ENCODE measurements at places on chromosomes 11 and 22.
A peak's percentile ranks its signal among the peaks of the same experiment; 100 is the strongest.

- no peak for DNase-seq
These were observed 9.8 kb downstream of the TRAF6 start for GRCh38 chr11:36500315-36500721.

- DNase-seq = peak; percentile 64
These were observed 46.1 kb upstream of the SCUBE2 start for GRCh38 chr11:9137293-9138132.

GRCh38 chr11:17020831-17021230 lies 6.6 kb upstream of the PLEKHA7 start:
- DNase-seq = no peak

DNA sequence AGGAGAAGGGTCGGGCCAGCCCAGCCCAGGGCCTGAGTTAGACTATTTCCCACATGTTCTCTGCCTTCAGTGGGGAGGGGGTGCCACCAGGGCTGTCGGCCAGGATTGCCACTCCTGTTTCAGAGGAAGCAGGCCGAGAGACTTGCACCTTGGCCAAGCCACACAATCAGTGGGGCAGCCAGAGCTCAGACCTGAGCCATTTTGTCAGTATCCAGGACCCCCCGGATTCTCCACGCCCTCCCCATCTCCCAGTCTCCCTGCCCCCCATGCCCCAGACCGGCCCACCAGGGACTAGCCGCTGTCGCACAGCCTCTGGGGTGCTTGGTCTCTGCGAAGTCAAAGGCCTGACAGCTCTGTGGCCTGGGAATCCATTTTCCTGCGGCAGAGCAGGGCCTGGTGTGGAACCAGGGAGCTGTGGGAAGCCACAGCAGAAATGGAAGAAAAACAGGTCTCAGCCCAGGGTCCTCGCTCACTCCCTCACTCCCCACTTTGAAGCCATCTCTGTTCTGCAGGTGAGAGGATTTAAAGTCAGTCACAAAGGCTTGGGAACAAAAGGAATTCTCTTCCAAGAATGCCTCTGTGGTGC lies 25.5 kb upstream of the MGAT3 start:
- no peak for DNase-seq

DNA sequence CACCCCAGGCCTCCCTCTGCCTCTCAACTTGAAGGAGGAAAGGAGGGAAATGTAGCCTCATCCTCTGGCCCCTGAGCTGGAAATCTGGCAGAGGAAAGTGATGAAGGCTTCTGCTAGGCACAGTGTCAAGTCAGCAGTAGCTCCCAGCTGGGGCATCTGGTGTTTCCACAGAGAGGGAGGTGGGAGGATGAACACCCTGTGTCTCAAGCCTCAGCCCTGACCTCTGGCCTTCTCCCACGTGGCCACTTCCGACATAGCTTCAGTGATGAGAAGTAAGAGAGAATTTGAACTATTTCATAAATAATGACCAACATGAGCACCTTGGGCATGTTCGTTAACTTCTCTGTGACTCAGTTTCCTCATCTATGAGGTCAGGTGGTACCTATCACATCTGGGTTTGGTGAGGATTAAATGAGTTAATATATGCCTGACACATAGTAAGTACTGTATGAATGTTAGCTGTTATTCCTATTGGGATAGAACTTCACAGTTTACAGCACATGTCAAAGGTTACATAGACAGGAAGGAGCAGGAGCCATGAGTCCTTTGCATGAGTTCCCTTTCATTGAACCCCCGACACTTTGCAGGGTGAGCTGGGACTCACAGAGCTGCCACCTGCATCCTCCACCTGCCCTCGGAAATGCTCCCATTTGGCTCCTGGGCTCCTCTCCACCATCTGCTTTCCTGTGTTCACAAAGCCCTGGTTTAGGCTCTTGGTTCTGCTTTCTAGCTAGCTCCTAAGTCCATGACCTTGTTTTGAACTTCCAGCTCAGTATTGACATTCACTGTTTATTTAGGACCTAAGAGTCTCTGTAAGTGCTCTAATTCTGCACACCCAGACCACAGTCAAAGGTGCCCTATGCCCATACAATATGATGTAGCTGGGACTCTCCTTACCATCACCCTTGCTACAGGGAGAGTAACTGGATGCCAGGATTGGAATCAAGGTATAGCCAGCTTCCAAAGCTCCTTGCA lies 61.7 kb downstream of the CSNK2A3 start:
- no peak for DNase-seq

DNA sequence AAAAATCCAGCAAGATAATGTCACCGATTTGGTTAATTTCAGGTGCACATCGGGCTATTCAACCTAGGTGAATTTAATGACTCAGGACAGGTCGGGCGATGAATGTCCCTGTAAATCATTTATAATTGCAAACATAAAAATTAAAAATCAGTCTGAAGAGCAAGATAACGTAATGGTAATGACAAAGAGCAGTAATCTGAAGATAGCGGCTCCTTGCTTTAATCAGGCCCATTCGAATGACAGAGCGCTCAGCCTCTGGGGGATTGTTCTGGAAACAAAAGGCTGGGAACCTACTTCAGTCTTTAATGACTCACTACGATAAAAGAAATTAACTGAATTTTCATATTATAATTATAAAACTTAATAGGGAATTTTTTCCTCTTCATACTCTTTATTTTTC lies 61.3 kb downstream of the RCN1 start:
- no peak for DNase-seq

- no peak for DNase-seq
These were observed 21.5 kb downstream of the SHISAL1 start for GRCh38 chr22:44291265-44291664.
